ENCODE measurements at places on chromosomes 4 and X.

GRCh38 chrX:37371578-37371991 lies 22.4 kb downstream of the PRRG1 start:
- no peak for DNase-seq

DNA sequence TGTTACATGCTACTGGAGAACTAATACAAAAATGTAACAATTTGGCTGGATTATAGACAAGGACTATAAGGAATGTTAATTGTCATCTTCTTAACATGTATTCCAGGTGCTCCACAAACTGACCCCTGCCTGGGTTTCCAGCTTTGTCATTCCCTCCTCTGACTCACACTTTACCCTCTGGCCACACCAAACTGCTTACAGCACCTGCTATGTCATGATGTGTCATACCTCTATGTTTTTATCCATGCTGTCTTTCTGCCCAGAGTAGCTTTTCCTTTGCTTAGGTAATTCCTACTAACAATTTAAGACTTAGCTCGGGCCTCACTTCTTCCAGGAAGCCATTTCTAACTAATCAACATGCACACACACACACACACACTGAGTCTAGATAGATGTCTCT lies 14.0 kb upstream of the SHROOM4 start:
- DNase-seq = no peak

GRCh38 chrX:150365051-150365989 lies 2.2 kb downstream of the MAMLD1 start:
- DNase-seq = peak; percentile 21

DNA sequence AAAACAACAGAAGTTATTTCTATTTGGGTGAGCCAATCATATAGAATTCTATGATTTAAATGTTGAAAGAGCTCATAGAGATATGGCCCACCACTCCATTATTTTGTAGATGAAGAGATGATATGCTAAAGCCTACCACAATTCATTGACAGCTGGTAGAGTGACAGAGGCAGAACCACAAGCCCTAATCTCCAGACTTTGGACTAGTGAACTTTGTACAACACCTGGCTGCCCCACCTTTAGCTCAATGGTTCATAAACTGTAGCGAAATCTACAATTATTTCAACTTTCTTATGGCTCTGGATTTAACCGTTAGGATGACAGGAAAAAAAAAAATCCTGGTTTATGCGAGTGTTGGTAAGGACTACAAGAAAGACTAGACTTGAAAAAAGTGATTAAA lies 50.9 kb downstream of the PRKG2 start:
- no peak for DNase-seq

- no peak for DNase-seq
Measured at GRCh38 chr4:184437565-184438265, 36.6 kb downstream of the IRF2 start.

- no peak for DNase-seq
Measured at GRCh38 chrX:11998944-11999343, 139.3 kb upstream of the FRMPD4 start.

DNA sequence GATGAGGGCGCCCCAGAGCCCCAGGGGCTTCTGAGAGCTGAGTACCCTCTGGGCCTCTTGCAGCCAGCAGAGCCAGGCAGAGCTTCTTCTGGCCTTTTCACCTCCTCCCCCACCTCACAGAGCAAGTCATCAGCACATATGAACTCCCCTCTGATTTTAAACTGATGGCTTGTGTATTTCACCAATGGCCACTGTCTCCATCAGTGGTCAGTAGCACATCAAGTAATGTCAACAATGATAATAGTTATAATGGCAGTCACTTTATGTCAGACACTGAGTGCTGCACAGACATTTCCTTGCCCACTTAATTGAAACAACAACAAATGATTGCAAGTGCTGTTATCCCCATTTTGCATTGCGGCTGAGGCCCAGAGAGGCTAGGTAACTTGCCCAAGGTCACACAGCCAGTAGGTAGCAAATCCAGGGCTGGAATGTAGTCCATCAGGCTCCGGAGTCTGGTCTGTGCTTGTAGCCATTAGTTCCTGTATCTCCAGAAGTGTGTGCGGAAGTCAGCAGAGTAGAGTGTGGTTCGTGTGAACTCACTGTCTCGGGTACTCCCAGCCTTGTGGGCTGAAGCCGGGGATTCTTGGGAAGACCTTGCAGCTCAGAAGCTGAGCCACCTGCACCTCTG lies 3.0 kb downstream of the ATP2B3 start:
- DNase-seq = no peak

DNA sequence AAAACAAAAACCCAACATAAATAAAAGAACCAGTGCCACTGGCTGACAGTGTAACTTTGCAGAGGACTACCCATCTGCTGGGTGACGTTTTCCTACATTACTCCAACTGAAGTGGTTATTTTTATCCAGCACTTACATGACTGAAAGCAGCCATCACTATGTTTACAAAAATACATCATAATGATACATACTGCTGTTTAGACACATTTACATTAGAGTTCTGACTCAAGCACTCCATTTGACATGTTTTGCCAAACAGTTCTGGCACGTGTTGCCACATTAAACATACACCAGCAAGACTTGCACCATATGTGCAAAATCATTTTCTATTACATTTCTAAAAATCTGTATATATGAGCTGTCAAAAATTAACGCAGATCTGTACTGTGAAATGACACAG lies 39.6 kb downstream of the BEND4 start:
- DNase-seq = no peak
